ENCODE measurements at places on chromosomes 6 and 20.

- DNase-seq = no peak
These were observed 216.5 kb upstream of the FLRT3 start for GRCh38 chr20:14553774-14554534.

GRCh38 chr6:16812993-16813392 lies 51.7 kb upstream of the ATXN1 start:
- DNase-seq = no peak

- DNase-seq = no peak
These were observed 23.8 kb downstream of the BPIFB1 start for GRCh38 chr20:33306807-33307206.

DNA sequence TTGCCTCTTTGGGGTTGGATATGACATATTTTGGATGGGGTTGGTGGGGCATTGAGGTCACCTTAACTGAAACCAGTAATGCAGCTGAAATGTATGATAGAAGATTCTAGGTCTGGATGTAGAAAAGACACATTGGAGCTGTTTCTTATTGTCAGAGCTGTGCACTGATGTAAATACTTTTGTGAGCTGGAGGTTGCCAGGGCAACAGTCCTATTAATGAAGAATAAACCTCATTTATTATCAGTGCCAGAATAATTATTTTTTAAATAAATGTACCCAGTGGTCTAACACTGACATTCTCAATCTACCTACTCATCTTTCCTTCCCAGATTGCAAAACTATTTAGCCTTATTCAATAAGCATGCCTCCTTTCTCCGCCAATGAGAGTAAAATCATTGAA lies 57.0 kb downstream of the CAP2 start:
- no peak for DNase-seq

DNA sequence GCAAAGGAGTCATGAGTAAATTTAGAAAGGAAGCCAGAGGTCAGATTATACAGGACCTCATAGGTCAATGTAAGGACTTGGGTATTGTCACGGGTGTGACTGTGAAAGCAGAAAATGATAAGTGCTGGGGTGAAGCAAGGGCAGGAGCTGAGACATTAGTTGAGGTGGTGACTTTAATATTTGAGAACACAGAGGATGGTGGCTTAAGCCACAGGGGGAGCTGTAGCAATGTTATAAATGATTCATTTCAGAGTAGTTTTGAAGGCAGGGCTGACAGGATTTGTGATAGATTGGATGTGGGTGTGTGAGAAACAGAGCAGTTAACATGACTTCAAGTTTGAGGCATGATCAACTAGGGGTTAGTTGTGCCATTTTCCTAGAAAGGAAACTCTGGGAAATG lies 659.9 kb downstream of the EPM2A start:
- no peak for DNase-seq

DNA sequence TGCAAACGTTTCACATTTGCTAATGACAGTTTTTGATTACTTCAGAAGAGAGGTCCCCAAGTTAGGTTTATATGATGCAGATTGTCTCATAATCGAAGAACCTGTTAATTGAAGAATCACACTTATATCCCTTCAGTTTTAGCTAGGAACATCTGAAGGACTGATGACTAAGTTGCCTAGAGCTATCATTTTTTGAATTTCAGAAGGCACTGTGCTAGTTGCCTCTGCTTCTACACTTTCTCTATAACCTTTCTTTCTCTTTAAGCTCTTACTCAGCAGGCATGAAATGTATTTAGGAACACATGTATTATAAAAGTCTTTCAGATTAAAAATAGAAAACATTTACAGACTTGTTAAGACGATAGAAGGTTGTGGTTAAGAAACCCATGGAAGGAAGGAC lies 14.4 kb upstream of the GJE1 start:
- DNase-seq = no peak

GRCh38 chr20:56247954-56248782 lies at the start of gene MC3R:
Gene MC3R, plus strand, starts transcription at chr20:56248732. Its CDS starts 112 bp downstream, at chr20:56248844.
- peak; percentile 30 for DNase-seq

DNA sequence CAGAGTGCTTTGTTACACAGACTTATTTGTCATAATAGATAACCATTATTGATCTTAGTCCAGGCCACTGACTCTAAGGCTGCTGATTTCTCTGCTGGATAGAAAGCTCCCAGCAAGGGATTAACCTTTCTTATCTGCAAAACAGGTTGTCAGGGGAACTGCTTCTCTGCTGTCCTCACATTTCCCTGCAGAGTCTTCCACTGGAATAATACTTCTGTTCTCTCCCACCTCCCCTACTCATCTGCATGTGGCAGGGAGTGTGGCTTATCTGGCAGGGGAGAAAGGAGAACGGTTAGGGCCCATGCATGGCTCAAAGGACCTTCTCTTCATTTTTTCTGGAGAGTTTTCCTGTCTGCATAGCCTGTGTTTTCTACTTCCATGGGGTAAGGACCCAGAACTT lies 86.2 kb downstream of the LAMP5 start:
- DNase-seq = no peak

DNA sequence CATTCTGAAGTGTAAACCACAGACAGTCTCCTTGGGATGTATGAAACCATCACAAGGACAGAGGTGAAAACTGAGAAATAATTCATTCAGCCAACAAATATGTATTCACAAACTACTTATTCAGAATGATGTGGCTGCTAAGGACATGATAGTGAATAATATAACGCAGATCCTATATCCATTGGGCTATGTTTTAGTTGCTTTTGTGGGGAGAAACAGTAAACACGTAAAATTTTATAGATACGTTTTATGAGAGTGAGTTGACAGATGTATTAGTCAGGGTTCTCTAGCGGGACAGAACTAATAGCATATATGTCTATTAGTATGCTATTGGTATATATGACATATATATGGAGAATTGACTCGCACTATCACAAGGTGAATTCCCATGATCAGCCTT lies 402.5 kb downstream of the RFPL4B start:
- no peak for DNase-seq

DNA sequence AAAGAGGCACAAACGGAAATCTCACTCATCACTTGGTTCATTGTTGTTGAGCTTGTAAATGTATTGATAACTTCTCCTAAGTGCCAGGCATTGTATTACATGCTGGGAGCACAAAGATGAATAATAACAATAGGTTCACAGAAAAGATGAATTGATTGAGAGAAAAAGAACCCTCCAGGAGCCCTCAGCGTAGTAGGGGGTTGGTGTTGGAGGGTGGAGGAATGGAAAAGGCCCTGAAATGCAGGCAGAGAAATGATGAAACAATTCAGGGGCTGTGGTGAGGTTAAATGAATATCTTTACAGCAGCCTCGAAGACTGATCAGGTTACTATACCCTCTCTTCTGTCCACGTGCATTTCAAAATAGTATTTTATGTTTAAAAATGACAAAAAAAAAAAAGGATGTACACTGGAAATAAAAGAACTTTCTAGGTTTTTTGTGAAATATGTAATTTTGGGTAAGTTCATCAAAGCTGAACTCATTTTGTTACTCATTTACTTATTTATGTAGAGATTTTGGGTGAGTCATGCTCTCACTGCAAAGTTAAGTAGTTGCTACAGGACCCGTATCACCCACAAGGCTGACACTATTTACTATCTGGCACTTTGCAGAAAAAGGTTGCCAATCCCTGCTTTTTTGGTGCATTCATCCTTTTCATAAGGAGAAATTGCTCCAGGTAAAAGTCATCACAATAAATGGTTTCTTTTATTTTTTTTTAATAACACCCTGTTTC lies 277.3 kb downstream of the ZNF217 start:
- DNase-seq = peak; percentile 5

- DNase-seq = no peak
These were observed 13.6 kb downstream of the ITPA start for GRCh38 chr20:3222635-3223600.

GRCh38 chr6:142266060-142266459 lies 35.7 kb upstream of the ADGRG6 start:
- DNase-seq = no peak

GRCh38 chr6:104607501-104607900 lies 252.2 kb downstream of the HACE1 start:
- DNase-seq = no peak

GRCh38 chr6:100986921-100987320 lies 105.8 kb upstream of the ASCC3 start:
- DNase-seq = peak; percentile 28

- DNase-seq = no peak
These were observed 17.2 kb upstream of the LRRN4 start for GRCh38 chr20:6070829-6071695.

- DNase-seq = no peak
These were observed 275.2 kb downstream of the GMDS start for GRCh38 chr6:1970151-1970561.

DNA sequence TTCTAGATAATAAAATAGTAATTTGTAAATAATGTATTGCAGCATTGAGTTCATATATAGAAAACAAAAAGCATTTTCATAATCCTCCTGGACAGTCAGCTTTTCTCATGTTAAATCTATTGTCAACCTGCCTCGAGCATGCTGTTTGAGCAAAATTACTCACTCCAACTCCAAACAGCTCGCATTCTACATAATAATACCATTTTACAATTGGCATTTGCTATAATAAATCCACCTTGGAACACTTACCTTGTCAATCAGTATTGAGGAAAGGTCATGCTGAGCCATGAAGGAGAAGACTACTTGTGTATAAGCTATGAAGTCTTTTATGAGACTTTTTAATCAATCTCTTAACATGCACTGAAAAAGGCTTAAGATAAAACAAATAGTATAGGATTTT lies 682.6 kb downstream of the CBLN4 start:
- no peak for DNase-seq

GRCh38 chr6:34439442-34439841 lies 13.6 kb upstream of the RPS10 start:
- no peak for DNase-seq

- no peak for DNase-seq
These were observed 258.3 kb upstream of the TCF21 start for GRCh38 chr6:133630651-133631050.

GRCh38 chr20:18254615-18255014 lies 33.7 kb upstream of the ZNF133 start:
- DNase-seq = no peak

DNA sequence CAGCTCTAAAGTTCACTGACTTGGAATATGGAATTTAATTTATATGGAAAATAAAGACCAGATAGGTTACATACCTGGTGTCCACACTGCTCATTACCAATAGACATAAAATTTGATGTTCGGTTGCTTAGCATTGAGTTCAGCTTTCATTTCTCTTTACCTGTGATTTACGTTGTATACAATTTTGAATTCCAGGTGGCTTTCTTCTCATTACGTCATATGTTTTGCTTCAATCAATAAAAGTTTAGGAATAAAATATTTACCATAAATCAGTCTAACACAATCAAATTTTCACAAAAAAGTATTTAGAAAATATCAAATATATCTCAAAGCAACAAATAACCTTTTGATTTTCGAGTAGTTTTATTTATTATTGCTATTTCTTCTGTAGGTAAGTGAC lies 40.8 kb downstream of the HDGFL1 start:
- no peak for DNase-seq

DNA sequence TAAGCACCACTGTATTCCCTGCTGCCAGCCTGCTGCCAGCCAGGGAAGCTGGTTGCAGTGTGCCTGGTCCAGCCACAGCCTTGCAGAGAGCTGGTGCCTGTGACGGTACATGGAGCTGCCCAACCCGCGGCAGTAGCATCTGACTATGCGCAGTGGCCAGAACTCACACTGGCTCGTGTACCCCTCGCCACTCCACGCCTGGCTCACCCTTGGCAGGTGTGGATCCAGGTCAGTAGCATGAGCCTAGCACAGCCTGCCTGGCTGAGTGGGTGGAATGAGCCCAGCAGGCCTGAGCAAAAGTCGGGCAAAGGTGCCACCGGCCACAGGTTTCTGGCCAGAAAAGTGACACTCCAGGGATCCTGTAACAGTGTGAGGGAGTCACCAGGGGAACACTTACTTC lies 361.7 kb upstream of the MAP3K7 start:
- no peak for DNase-seq

DNA sequence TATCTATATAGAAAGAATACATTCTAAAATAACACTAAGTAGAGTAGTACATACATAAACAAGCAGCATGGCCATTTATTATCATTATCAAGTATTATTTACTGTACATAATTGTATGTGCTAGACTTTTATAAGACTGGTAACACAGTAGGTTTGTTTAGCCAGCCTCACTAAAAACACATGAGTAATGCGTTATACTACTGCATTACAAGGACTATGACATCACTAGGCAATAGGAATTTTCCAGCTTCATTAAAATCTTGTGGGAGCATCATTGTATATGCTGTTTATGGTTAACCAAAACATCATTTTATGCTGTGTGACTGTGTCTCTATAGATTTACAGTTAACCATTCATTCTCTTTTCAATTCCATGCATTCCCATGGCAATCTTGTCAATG lies 131.7 kb upstream of the HDGFL1 start:
- no peak for DNase-seq
